ENCODE measurements at places on chromosomes 7 and 10.
A peak's percentile ranks its signal among the peaks of the same experiment; 100 is the strongest.

DNA sequence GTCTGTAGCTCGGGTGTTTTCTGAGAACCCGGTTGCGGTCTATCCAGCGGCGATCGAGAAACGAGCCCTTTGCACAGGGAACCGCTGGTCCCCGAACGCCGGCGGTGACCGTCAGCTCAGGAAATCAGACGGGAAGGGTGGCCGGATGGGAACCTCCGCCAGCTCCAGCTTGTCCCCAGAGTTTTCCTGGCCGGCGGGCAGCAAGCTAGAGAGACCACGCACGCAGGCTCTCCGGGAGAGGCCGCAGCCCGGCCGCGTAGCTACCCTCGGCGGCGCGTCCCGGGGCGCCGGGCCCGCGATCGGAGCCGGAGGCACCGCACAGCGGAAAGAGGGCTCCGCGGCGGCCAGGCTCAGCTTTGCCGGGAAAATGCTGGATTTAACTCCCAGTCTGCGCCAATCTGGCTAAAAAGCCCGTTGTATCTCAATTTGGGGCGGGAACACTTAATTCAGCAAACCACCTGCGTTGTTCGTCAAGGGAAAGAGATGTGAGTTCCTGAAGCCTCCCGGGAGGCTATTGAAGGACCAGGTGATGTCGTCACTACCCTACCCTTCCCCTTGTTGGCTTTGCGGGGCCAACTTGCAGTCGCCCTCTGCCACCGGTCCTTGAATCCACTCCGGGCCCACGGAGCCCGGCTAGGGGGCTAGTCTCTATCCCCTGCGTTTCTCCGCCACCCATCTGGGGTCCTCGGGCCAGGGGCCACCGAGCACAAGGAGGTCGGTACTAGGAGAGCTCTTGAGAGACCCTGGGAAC lies 859 bp upstream of the CH25H start:
- no peak for DNase-seq

- DNase-seq: no peak
Measured at GRCh38 chr10:74704629-74705357, 121.6 kb upstream of the KAT6B start.

DNA sequence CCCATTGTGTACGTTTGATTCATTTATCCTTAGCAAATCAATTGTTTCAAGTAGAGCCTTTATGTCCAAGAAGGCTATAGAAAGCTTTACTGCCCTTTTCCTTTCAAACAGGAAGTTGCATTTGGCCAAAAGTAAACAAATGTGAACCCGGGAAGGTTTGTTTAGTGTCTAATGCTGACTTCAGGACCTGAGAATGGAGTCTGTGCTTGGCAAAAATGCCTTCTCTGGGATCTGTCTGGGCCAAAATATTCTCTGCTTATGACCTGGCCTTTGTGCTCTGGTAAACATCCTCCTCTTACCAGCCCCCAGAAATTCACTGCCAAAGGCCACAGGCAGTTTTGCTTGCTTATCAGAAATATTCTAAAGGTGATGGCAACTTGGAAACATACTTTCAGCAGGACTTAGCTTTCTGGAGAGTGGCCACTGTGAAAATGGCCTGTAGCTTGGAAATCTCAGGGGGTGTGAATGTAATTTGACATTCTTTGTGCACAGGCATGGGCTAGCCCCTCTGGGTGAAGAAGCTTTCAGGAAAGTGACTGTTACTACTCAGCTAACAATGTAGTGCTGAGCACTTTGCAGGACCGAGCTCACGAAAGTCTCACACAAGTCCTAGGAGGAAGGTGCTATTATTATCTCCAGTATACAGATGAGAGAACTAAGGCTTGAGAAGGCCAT lies 199.5 kb downstream of the PTEN start:
- DNase-seq: no peak

DNA sequence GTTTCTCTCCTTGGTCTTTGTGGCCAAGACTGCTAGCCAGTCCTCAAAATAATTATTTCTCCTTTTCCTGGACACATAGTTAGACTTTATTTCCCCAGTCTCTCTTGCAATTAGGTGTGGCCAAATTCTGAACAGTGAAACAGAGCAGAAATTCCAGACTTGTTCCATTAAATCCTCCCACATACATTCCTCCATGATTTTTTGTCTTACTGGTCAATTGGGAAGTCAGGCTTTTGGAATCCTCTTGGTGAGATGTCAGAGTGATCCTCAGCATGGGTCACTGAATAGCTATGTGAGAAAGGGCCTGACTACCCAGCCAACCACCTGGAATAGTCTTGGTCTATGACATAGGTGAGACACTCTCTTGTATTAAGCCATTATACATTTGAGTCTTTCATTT lies 164.2 kb downstream of the DGKI start:
- no peak for DNase-seq

GRCh38 chr10:110323503-110323902 lies 18.8 kb upstream of the SMNDC1 start:
- DNase-seq: no peak

GRCh38 chr7:110224643-110225042 lies 866.3 kb upstream of the LRRN3 start:
- DNase-seq: no peak

DNA sequence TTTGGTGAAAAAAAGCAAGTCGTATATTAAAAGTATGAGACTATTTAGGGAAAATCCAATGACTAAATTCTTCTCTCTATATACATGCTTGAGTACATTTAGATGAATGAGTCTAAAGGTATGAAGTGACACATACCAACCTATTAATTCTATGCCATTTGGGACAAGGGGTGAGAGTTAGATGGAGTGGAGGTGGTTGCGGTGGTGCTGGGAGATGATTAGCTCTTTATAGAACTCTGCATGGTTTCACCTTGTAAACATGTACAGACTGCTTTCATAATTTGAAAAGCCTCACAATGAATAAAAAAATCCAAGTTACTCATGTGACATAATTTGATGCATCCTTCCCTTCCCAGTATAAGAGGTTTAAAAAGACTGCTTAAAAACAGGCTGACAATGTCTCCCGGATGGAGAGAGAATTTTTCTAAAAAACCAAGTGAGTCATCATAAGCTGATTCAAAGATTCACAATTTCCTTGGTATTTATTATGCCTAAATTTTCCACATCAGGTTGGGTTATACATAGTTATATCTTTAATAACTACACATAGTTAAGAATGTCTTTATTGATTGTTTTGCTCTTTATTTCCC lies 572.8 kb downstream of the REEP3 start:
- DNase-seq: no peak

GRCh38 chr7:72080865-72081510 lies 331.1 kb downstream of the CALN1 start:
- DNase-seq: no peak

- no peak for DNase-seq
Measured at GRCh38 chr7:28955356-28955717, 2.8 kb downstream of the TRIL start.

GRCh38 chr7:42020061-42020460 lies 216.9 kb downstream of the GLI3 start:
- no peak for DNase-seq

DNA sequence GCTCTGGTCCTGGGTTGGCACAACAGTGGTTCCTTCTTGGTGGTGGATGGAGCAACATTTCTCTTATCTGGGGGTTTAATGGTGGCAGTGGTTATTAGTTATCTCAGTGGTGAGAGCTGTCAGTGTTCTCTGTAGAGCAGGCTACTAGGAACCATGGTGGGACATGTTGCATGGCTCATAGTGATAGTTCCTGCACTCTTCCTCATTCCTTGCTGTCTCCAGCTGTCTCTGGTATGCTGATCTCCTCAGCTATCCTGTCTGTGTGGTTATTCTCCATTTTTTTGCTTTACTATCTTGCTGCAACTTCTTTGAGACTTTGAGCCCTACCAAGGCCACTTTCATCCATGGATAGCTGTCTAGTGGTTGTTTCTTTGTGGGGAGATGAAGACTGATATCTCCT lies 44.0 kb downstream of the CCDC7 start:
- DNase-seq: no peak

GRCh38 chr10:100477970-100478369 lies 15.2 kb downstream of the WNT8B start:
- no peak for DNase-seq

DNA sequence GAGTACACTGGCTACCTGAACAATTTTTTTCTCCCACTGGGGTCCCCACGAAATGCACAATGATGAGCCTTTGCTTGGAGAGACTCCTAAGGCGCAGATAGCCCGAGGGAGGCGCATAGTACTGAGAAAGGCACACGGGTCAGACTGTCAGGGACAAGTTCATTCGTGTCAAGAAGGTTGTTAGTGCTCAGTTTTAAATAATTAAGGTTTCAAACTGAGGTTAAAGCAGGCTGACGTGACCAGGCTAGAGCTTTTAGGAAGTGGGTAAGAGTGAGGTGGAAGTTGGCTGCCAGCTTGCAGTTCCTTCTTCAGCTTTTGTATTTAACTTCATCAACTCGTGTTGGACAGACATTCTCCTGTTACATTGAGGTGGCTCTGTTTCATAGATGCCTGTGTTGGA lies 31.6 kb downstream of the RBM33 start:
- no peak for DNase-seq

GRCh38 chr10:132846631-132847415 lies 60.9 kb upstream of the NKX6-2 start:
- no peak for DNase-seq

- no peak for DNase-seq
Measured at GRCh38 chr7:16356301-16356958, 64.9 kb downstream of the CRPPA start.

- DNase-seq: no peak
Measured at GRCh38 chr7:123712619-123713018, 36.2 kb downstream of the WASL start.

DNA sequence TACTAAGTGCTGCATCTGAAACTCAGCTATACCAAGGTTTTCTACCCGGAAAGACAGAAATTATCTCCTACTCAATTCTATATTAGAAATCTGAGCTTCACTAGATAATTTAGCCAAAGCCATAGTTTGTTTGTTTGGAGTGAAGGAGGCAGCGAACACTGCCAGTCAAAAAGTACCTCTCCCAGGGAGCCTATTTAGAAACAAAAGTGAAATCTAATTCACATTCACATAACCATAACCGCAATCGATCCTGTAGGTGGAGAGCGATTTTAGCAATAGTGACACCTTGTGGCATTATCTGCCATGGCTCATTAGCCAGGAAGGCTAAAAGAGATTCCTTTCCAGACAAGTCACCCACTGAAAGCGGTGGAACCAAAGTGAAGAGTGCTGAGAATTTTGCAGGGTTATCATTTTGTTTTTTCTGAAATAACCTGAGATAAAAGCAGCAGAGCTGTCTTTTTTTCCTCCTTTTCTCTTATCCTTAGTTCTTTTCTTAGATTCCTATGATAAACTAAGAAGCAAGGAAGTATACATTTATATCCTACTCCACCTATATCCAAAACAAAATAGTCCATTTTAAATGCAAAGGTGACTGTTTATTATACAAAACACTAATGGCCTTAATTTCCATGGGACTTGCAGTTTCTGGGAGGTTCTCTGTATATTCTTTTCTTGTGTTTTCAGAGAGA lies 83.7 kb upstream of the BET1 start:
- DNase-seq: peak; percentile 35

- DNase-seq: peak; percentile 47
Measured at GRCh38 chr10:125213541-125214282, 53.3 kb upstream of the CTBP2 start.

- DNase-seq: no peak
Measured at GRCh38 chr7:36441344-36442022, 51.8 kb downstream of the ANLN start.

- peak; percentile 13 for DNase-seq
Measured at GRCh38 chr7:155532792-155533119, 13.6 kb downstream of the CNPY1 start.

DNA sequence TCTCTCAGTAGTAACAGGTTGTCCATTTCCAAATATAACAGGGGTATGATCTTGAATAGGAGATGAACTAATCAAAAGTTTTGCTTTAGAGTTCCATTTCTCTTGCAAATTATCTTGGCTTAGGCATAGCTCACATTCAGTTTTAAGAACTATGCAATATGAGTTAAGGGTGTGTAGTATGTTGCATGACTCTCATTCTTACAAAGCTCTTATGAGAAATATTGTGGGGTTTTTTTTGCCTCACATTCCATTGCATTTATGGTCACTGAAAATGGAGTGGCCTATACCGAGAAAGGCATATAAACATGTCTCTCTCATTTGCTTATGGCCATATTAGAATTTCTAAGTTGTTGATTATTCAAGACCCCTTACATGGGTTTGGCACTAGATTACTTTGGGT lies 48.5 kb upstream of the LAMB1 start:
- no peak for DNase-seq

DNA sequence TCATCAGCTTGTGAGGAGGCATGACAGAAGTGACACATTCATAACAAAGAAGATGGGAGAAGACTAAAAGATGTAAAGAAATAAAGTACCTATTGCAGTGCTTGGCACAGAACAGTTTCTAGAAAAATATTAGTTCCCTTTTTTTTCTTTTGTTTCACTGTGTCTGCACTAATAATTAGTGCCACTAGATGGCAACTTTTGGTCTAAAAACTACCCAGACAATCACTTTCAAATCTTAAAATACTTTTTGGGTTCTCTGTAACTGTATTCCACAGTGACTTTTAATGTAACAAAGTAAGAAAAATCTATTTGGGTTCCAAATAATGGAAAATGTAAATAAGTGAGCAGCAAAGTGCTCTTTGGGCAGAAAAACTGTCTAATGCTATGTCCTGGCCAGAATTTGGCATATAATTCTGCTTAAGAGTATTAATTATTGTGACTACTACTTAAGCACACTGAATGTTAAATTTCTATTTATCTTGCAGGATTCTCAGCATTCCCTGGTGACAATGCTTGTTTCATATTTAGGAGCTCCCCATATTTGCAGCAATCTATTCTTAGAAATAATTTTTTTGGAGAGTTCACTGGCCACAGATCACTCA lies 134.8 kb upstream of the KIF5B start:
- DNase-seq: peak; percentile 59

DNA sequence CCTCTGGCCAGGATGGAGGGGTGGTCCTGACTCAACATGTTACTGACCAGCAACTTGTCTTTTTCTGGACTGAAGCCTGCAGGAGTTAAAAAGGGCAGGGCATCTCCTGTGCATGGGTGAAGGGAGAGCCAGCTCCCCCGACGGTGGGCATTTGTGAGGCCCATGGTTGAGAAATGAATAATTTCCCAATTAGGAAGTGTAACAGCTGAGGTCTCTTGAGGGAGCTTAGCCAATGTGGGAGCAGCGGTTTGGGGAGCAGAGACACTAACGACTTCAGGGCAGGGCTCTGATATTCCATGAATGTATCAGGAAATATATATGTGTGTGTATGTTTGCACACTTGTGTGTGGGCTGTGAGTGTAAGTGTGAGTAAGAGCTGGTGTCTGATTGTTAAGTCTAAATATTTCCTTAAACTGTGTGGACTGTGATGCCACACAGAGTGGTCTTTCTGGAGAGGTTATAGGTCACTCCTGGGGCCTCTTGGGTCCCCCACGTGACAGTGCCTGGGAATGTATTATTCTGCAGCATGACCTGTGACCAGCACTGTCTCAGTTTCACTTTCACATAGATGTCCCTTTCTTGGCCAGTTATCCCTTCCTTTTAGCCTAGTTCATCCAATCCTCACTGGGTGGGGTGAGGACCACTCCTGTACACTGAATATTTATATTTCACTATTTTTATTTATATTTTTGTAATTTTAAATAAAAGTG lies 6.0 kb downstream of the PLAU start:
- DNase-seq: no peak

GRCh38 chr7:156021471-156021870 lies 209.2 kb upstream of the SHH start:
- no peak for DNase-seq
